ENCODE measurements at places on chromosomes 5 and 9. TPM values are rescaled to one million over a fixed set of nuclear protein-coding genes. Genes with fewer than 3 reads are reported as not detected.
A peak's percentile ranks its signal among the peaks of the same experiment; 100 is the strongest.

DNA sequence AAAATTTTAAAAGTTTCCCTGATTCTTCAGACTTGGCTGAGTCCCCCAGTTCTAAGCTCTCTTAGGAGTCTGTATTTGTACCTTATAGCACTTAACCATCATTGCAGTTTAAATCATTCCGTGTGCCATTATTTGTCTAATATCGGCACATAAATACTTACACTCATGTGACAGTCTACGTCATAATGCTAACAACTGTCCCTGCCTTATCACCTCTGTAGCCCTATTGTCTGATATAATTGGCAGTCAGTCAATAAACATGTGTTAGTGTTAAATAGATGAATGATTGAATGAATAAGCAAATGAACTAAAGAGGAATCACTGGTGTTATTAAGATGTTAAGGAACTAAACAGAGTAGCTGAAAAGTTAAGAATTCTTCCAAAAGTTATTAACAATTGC is 287.8 kb downstream of the EBF1 start:
- no peaks in the 10 kb centered on the region for H3K27me3 ChIP-seq
- H3K27ac ChIP-seq = no peak overlapping the region
- no peak overlapping the region for H3K4me3 ChIP-seq
- no peak for DNase-seq
- no peaks in the 10 kb centered on the region for H3K36me3 ChIP-seq

- H3K36me3 ChIP-seq = no peaks in the 10 kb centered on the region
- no peaks in the 10 kb centered on the region for H3K4me1 ChIP-seq
- no peak overlapping the region for H3K4me3 ChIP-seq
- no peak overlapping the region for H3K27ac ChIP-seq
Measured at GRCh38 chr5:76544268-76544926, 78.8 kb downstream of the F2RL2 start.

- no peak for DNase-seq
- no peaks in the 10 kb centered on the region for H3K4me1 ChIP-seq
- H3K36me3 ChIP-seq = no peaks in the 10 kb centered on the region
- H3K27ac ChIP-seq = no peak overlapping the region
- H3K27me3 ChIP-seq = no peaks in the 10 kb centered on the region
- no peak overlapping the region for H3K4me3 ChIP-seq
Measured at GRCh38 chr9:107615321-107615720, 125.8 kb upstream of the KLF4 start.

- DNase-seq = no peak
- H3K36me3 ChIP-seq = no peaks in the 10 kb centered on the region
- no peak overlapping the region for H3K4me3 ChIP-seq
- H3K4me1 ChIP-seq = no peaks in the 10 kb centered on the region
- no peaks in the 10 kb centered on the region for H3K27me3 ChIP-seq
Measured at GRCh38 chr9:95327239-95327865, 9.8 kb upstream of the FANCC start.

- DNase-seq = no peak
- H3K27me3 ChIP-seq = no peaks in the 10 kb centered on the region
- no peak overlapping the region for H3K4me3 ChIP-seq
- H3K36me3 ChIP-seq = no peaks in the 10 kb centered on the region
- no peaks in the 10 kb centered on the region for H3K4me1 ChIP-seq
Measured at GRCh38 chr9:26033336-26033735, 355.1 kb upstream of the TUSC1 start.

DNA sequence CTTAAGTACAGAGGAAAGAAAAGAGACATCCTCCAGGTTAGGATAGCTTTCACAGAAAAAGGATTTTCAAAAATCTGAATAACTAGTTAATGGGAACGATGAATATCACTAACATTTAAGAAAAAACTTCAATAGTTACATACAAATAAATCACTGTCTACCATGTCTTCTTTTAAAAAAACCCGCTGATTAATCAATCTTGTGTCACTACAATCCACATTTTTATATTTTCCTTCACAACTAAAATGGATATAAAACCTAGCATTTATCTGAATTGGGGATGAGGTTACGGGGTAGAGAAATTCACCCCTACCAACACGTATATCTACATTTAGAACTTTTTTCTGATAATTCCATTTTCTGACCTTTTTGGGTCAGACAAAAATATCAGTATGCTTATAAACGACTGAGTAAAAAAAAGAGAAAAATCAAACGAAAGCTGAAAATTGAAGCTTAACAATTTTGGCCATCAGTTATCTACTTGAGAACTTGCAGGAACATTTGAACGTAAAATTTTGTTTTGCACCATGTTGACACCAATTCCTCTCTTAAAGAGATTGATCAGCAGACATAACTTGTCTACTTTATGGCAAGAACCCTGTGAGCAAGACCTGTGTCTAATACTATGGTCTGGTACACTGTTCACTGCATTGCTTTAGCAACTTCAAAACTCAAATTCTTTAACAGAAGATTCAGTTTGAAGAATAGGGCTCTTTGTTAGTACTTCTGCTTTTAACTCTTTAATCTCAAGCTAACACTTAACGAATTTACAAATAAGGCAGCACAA is 4.8 kb downstream of the NR3C1 start:
- peaks cover 46% of the 10 kb centered on the region for H3K4me1 ChIP-seq
- H3K27me3 ChIP-seq = no peaks in the 10 kb centered on the region

- H3K36me3 ChIP-seq = no peaks in the 10 kb centered on the region
- DNase-seq = no peak
- H3K27ac ChIP-seq = no peak overlapping the region
- peaks cover 6% of the 10 kb centered on the region for H3K4me1 ChIP-seq
- peaks cover 13% of the 10 kb centered on the region for H3K27me3 ChIP-seq
- H3K4me3 ChIP-seq = no peak overlapping the region
Measured at GRCh38 chr9:124040186-124040931, 28.8 kb downstream of the LHX2 start.

GRCh38 chr5:175671013-175671412 is 13.1 kb downstream of the HRH2 start:
- H3K36me3 ChIP-seq = no peaks in the 10 kb centered on the region
- no peak overlapping the region for H3K27ac ChIP-seq
- H3K4me1 ChIP-seq = no peaks in the 10 kb centered on the region
- no peak for DNase-seq
- no peak overlapping the region for H3K4me3 ChIP-seq

DNA sequence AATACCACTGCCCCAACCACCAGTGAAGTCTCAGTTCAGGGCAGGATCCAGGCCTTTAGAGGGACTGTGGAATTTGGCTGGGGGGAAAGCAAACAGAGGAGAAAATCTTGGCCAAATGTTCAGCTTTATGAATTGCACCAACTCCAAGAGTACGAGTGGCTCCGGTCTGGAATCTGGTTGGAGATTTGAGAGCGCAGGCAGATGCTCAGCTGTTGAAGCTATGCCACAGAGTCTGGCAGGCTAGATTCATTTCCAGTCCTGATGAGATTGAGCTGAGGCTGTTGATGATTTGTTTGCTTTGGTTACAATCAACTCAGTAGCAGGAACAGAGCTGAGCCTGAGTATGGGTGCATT is 9.1 kb upstream of the HSPB3 start:
- H3K27ac ChIP-seq = no peak overlapping the region
- no peak for DNase-seq
- H3K27me3 ChIP-seq = no peaks in the 10 kb centered on the region
- no peaks in the 10 kb centered on the region for H3K4me1 ChIP-seq

GRCh38 chr5:101067429-101067828 is 164.3 kb upstream of the ST8SIA4 start:
- H3K27me3 ChIP-seq = no peaks in the 10 kb centered on the region
- H3K4me3 ChIP-seq = no peak overlapping the region
- H3K27ac ChIP-seq = no peak overlapping the region
- no peak for DNase-seq
- no peaks in the 10 kb centered on the region for H3K36me3 ChIP-seq

GRCh38 chr5:105849701-105850100 is 1821.0 kb downstream of the EFNA5 start:
- no peaks in the 10 kb centered on the region for H3K27me3 ChIP-seq
- no peaks in the 10 kb centered on the region for H3K36me3 ChIP-seq
- no peak overlapping the region for H3K4me3 ChIP-seq
- H3K4me1 ChIP-seq = no peaks in the 10 kb centered on the region

GRCh38 chr5:77304388-77304787 is 93.9 kb downstream of the PDE8B start:
- H3K4me3 ChIP-seq = no peak overlapping the region
- DNase-seq = no peak
- no peaks in the 10 kb centered on the region for H3K36me3 ChIP-seq
- H3K4me1 ChIP-seq = peaks cover 19% of the 10 kb centered on the region

DNA sequence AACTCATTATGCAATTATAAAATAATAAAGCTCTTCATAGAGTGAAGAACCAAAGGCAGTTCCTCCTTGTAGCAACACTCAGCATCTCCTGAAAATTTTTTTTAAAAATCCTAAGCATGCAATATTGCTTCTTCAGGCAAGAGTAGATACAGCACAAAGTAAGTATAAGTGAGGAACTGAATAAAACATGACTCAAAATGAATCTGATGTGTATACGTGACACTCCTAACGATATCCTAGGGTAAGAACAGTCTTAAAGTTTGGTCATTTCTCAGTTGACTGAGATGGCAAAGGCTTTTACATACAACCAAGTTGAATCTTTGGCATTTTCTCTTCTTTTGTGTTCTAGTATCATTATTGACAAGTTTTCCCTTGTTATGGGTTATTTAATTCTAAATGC is 41.1 kb upstream of the AOPEP start:
- no peak overlapping the region for H3K27ac ChIP-seq
- H3K4me3 ChIP-seq = no peak overlapping the region
- H3K4me1 ChIP-seq = no peaks in the 10 kb centered on the region
- no peaks in the 10 kb centered on the region for H3K27me3 ChIP-seq
- DNase-seq = no peak

DNA sequence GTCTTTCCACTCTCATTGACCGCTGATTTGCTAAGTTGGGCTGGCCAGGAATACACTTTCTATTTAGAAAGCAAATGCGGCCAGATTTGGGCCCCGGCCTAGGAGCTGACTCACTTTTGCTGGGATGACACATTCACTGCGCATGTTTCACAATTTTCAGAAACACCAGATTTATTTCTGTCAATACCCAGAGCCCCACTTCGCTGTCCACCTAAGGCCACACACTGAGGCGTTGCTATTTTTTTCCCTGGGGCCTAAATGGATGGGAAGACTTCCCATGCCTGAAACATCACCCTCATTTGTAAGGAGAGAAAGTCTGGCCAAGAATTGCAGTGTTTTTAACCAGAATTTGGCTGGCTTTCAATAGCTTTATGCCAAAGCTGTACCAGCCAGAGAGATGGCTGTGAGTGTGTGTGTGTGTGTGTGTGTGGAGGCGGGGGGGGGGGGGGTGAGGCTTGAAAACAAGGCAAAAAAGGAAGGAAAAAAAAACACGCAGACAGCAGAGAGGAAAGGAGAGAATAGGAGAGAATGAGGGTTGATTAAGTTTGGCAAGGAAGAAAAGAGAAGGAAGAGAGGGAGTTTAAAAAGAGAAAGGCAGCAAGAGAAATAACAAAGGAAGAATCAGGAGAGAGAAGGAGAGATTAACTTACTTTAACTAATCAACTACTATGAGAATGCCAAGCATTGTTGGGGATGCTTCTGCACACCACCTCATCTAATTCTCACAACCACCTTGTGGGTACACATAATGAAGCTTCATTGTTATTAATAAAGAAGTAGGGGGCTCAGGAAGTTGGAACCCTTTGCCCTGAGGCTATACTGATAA is 261.4 kb upstream of the KLF4 start:
- H3K4me3 ChIP-seq = no peak overlapping the region
- DNase-seq = peak; percentile 88
- no peaks in the 10 kb centered on the region for H3K27me3 ChIP-seq
- peaks cover 50% of the 10 kb centered on the region for H3K4me1 ChIP-seq
- no peaks in the 10 kb centered on the region for H3K36me3 ChIP-seq

DNA sequence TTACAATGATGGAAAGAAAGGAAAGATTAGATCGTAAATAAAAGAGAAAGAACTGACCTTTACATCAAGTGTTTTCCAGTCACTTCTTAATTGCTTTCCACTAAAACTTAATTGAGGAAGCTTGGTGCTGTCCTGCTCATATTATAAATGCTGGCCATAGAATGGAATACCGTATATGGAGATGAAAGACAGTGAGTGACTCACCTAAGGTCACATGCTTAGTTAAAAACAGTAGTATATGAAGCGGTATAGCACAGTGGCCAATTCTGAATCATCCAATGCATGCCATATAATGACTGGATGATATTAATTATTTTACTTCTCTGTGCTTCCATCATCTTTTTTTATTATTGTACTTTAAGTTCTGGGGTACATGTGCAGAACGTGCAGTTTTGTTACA is 482.4 kb upstream of the SGCD start:
- no peak overlapping the region for H3K27ac ChIP-seq
- H3K4me1 ChIP-seq = no peaks in the 10 kb centered on the region
- H3K27me3 ChIP-seq = no peaks in the 10 kb centered on the region
- H3K4me3 ChIP-seq = no peak overlapping the region
- no peak for DNase-seq

The PCSK1 gene
- total RNA-seq = not detected

The ANKRD34B gene
- total RNA-seq = not detected

The DNAH5 gene
- total RNA-seq = 0.63 TPM

The CCNJL gene
- 12.9 TPM for total RNA-seq

The TEK gene
- 4.0 TPM for total RNA-seq

The ADAMTSL2 gene
- not detected for total RNA-seq

The ROPN1L gene
- total RNA-seq = 3.0 TPM

The MARVELD2 gene
- total RNA-seq = 0.13 TPM

Data from SJSA1 (cell line).